ENCODE measurements at places on chromosomes 11 and 22.

DNA sequence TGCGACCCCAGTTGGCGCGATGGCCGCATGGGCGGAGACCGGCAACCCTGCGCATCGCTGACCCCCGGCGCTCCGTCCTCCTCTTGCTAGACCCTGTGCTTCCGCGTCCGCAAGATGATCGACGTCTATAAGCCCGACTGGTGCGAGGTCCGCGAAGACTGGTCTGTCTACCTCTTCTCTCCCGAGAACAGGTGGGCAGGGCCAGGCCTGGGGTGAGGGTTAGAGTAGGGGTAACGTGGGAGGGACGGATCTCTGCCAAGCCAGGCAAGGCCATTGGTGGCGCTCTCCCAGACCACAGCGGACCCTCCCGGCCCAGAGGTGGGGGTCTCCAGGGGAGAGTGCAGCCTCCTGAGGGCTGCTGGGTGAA, 92.1 kb downstream of the CACNA1I start:
- DNase-seq = no peak

- no peak for DNase-seq
Observed at GRCh38 chr11:79265756-79266322, 175.0 kb downstream of the TENM4 start.

DNA sequence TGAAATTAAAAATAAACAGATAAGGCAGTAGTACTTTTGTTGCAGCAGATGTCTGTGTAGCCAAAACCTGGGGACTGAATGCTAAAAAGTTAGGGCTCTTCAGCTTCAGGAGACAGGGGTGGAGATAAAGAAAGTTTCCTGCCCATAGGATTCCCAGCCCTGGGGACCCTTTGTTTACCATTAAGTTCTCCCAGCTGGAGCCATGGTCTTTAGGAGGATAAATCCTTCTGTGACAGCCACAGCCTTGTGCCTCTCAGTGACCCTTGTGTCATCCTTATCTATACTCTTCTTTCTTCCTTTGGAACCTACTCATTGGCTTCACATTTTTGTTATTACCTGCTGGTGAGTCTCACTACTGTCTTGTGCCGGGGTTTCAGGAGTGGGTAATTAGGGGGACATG, at the start of gene OR51M1:
Gene OR51M1, plus strand, starts transcription at position 237 of the 400 bp plus-strand sequence. CDS start 5,587 bp downstream, outside the sequence.
- DNase-seq = no peak

GRCh38 chr11:127632976-127633680, 632.6 kb upstream of the KIRREL3 start:
- no peak for DNase-seq

- no peak for DNase-seq
Observed at GRCh38 chr11:69862331-69862771, 43.1 kb upstream of the FGF3 start.

- DNase-seq = no peak
Observed at GRCh38 chr22:44575381-44576268, 77.6 kb upstream of the RTL6 start.

DNA sequence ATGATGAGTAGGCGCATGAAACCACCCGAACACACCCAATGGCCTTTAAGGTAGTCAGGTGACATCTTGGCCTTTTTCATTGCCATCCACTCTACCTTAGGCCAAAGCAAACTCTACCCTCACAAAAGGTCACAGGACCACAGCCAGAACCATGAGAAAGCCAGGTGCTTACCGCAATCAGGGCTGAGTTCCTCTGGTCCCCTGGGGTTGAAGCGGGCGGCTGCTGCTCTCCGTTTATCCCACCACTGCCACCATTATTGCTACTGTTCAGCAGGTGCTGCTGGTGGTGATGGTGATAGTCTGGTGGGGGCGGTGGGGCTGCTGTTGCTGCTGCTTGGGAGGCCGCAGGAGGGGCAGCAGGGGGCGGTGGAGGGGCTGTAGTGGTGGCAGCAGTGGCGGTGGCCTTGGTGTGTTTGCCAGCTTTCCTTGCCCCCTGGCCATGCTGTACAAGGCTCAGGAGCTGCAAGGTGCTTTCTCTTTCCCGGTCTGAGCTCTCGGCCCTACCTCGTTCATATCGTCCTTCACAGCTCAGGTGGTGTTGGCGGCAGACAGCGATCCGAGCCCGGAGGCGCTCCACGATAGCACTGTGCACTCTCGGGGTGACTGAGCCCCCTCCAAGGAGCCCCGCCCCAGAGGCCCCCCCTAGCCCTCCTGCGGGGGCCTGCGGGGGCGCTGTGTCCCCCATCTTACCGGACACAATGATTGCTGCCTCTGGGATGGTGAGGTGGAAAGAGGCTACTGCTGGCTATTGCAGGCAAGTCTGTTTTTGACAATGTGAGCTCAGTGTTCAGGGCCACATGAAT, 1.6 kb downstream of the MAML2 start:
- DNase-seq = peak; percentile 84

All from CD8-positive, alpha-beta memory T cell (primary cell).